B cell (primary cell): ENCODE measurements at places on chromosomes 6 and 20. TPM values are rescaled to one million over a fixed set of nuclear protein-coding genes. Genes with fewer than 3 reads are reported as not detected.

DNA sequence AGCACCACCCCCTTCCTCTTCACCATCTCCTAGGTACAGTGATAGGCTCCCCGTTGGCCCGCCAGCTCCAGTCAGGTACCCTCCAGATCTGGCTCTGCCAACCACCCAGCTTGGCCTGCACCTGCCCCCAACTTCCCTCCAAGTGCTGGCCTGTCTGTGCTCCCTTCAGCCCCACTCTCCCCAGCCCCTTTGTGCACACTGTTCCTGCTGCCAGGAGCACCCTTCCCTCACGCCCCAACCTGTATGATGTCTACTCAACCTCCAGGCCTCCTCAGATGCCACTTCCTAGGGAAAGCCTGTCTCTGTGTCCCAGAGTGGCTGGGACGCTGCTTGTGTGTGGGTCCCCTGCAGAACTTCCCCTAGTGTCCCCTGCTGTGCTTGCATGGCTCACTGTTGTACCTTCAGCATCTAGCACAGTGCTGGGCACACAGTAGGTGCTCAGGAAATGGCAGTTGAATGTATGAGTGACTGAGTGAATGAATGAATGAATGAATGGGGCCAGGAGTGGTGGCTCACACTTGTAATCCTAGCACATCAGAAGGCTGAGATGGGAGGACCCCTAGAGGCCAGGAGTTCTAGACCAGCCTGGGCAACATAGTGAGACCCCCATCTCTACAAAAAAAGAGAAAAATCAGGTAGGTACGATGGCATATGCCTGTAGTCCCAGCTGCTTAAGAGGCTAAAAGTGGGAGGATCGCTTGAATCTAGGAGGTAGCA is 3.0 kb downstream of the ZBP1 start:
- no peak for DNase-seq

The SAMD5 gene
- total RNA-seq: not detected in 2 replicates

- DNase-seq: no peak
Measured at GRCh38 chr20:54152227-54153040, 21.4 kb downstream of the CYP24A1 start.

DNA sequence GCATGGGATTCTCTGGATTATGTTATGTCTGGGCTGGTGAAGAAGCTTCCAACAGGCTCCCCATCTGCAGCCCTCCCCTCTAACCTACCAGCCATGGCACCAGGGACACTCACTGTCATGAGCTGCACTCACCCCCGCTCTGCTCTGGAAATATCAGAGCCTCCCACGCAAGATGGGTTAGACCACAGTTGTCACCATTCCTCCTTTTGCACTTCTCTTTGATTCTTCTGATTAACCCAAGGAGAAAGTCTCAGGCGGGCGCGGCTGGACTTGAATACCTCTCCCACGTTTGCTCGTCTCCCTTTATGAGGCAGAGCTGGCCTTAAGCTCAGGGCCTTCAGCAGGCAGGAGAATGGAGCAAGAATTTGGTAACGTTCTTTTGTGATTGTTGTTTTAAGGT is 128.1 kb downstream of the CEBPB start:
- DNase-seq: no peak

DNA sequence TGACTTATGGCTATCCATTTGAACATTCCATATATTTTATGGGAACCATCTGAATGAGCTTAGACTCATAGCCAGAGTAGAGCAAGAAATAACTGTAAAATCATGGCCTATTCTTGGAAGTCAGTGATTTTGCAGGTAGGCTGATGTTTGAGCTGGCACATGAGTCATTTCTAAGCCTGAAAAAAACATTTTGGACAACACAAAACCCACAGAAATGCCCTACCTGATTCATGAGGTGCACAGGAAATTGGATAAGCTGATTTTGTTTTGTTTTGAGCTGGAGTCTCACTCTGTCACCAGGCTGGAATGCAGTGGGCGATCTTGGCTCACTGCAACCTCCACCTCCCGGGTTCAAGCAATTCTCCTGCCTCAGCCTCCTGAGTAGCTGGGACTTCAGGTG is 443.0 kb downstream of the PKHD1 start:
- DNase-seq: no peak

DNA sequence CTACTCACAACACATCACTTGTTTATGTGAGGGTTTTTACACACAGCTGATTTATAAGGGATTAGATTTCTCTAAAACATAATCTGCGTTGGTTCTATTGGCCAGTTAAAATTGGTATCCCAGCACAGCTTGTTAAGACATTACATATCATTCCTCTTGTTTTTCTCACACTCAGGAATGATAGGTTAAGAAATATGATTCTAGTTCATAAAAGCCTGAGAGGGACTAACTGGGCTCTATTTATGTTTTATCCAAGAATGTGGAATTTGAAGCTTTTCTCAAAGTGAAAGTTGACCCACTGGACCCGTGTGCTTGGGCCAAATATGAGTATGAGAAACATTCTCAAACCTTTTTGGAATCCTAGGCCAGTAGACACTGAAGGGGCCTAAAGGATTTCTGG is 117.3 kb downstream of the TMEM170B start:
- no peak for DNase-seq

The PRPH2 gene
- 0.10 and 0.15 TPM in 2 replicates for total RNA-seq

DNA sequence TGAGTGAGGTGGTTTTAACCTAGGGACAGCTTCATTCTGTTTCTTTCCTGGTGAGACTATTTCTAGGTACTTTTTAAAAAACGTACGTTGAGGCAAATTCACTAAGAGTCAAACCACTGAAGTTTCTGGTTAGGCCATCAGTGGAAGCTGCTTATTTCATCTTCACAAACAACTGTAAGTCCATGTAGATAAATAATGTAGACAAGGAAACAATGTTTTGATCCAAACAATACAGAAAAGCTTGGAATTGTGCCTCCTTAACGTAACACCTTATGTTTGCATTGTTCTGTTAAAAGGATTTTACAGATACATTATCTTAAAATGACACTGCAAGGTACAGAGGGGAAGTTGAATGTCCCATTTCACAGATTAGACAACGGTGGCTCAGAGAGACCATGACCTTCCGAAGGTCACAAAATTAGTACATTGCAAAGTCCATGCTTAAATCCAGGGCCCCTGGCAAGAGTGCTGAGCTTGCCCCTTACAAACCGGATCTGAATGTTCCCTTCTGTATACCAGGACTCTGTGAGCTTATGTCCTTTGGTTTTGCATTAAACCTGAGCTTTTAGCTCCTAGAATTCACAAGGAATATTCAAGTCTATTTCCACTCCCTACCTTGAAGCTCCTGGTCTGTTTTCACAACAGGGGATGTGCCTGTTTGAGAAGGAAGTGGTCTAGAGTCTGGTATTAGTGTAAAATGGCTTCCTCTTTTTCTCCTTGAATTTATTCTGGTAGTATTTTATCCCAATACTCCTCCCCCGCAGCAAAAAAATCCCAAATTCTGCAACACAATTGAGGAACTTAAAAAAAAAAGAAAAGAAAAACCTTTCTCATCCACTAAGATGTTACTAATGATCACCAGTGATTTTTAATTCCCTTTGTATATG is 28.9 kb upstream of the ZNF217 start:
- peak; percentile 49 for DNase-seq

DNA sequence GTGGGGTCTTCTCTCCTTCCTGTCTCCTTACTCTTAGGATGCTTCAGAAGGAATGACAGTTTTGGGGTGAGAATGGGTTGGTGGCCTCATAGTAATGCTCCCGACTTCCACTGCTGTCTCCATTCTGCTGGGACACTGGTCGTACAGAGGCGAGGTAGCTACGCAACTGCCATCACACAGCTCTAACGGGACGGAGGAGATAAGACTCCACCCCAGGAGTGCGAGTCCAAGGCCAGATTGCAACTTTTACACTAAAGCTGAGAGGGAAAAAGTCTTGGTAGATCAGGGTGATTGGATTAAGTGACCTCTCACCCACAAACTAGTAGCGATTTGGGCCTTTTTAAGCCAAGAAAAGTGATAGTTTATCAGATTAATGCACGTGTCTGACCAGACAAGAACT is 1.8 kb upstream of the PRR18 start:
- no peak for DNase-seq
